ENCODE measurements at places on chromosomes 5 and 9.

DNA sequence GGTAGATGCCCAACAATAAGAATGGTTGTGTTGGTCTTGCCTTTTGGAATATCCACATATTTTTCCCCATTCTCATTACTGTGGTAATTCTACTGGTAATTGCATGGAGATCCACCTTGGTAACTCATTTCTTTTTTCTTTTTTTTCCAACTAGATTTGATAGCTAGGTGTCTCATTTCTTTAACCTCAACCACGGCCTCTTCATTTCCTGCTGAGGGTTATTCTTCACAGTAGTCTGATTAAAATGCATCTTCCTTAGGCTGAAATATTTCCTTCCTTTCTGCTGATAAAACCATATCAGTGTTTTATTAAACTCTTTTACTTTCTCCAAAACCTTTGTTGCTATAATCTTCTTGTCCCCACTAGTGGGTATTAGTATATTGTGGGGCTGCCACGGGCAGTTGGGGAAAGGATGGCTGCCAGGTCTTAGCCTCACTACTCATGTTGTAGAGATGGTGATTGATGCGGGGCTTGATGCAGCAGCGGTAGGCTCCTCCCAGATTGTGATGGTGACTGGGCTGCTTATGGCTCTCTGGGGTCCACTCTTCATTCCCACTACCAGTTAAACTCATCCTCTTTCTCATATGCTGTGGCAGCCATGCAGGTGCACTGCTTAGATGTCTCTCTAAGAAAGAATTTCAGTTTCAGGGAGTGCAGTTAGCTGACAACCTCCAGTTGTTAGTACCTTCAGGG lies 35.9 kb downstream of the KIF2A start:
- peak overlapping the region; percentile 68 for H3K4me3 ChIP-seq
- H3K4me1 ChIP-seq = peaks cover 52% of the 10 kb centered on the region
- H3K27me3 ChIP-seq = no peaks in the 10 kb centered on the region
- H3K36me3 ChIP-seq = peaks cover 37% of the 10 kb centered on the region

DNA sequence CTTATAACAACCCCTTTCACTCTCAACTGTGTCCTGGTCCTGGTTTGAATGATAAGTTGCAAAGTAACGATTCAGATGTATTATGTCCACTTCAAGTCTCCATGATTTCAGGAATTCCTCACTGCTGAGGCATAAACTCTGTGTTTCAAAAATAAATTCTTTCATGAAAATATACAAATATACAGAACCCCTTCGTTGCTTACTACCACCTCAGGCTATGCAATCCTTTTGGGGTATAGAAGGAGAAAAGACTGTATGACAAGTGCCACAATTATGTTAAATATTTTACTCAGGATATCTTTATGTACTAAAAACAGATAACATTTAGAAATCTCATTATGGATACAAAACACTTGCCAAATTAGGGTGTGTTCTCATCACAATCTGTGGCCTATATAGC lies 190.7 kb downstream of the KCTD16 start:
- no peaks in the 10 kb centered on the region for H3K4me1 ChIP-seq
- H3K27me3 ChIP-seq = no peaks in the 10 kb centered on the region
- no peak for DNase-seq
- H3K4me3 ChIP-seq = no peak overlapping the region
- no peaks in the 10 kb centered on the region for H3K36me3 ChIP-seq

- no peaks in the 10 kb centered on the region for H3K27me3 ChIP-seq
- H3K4me3 ChIP-seq = no peak overlapping the region
- no peak overlapping the region for H3K27ac ChIP-seq
- H3K36me3 ChIP-seq = peaks cover 9% of the 10 kb centered on the region
These were observed 327.6 kb downstream of the KDM4C start for GRCh38 chr9:7085357-7085756.

DNA sequence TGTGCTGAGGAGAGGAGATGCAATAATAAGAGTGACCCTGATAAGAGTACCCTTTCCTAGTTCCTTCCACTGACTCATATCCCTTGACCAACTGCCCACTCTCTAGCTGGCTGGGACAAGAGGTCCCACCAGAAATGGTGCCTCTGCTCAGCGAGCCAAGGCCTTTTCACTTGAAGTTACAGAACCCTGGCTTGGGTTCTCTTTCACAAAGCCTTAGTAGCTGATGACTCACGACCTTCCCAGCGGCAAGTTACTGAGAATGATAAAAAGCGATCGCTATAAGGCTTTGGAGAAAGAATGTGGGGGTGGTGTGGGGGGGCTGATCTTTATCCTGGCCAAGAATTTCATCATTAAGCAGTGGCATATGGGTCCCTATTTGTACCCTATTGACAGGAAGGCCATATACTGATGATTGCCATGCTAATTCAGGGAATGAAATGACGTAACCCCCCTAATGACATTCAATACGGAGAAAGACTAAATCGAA lies 90.3 kb downstream of the FBXO38 start:
- H3K4me1 ChIP-seq = no peaks in the 10 kb centered on the region
- no peak overlapping the region for H3K4me3 ChIP-seq
- H3K27me3 ChIP-seq = peaks cover 4% of the 10 kb centered on the region
- no peak for DNase-seq
- H3K27ac ChIP-seq = no peak overlapping the region

DNA sequence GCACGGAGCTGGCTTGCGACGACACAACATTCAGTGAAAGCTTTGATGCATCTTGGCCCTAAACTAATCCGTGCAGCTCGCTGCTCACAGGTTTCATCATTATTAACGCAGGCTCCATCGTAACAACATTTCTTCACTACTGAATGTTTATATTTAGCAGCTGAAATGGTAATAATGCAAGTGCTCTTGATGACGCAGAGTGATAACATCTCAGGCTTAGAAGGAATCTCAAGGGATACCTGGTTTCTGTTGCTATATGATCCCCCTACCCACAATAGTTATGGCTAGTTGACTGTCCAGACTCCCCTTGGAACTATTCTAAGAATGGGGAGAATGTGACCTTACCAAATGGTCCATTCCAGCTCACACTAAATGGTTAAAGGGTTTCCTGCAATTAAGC lies 36.2 kb downstream of the C5 start:
- H3K4me3 ChIP-seq = no peak overlapping the region
- DNase-seq = no peak
- H3K4me1 ChIP-seq = no peaks in the 10 kb centered on the region
- H3K27ac ChIP-seq = no peak overlapping the region
- no peaks in the 10 kb centered on the region for H3K36me3 ChIP-seq

DNA sequence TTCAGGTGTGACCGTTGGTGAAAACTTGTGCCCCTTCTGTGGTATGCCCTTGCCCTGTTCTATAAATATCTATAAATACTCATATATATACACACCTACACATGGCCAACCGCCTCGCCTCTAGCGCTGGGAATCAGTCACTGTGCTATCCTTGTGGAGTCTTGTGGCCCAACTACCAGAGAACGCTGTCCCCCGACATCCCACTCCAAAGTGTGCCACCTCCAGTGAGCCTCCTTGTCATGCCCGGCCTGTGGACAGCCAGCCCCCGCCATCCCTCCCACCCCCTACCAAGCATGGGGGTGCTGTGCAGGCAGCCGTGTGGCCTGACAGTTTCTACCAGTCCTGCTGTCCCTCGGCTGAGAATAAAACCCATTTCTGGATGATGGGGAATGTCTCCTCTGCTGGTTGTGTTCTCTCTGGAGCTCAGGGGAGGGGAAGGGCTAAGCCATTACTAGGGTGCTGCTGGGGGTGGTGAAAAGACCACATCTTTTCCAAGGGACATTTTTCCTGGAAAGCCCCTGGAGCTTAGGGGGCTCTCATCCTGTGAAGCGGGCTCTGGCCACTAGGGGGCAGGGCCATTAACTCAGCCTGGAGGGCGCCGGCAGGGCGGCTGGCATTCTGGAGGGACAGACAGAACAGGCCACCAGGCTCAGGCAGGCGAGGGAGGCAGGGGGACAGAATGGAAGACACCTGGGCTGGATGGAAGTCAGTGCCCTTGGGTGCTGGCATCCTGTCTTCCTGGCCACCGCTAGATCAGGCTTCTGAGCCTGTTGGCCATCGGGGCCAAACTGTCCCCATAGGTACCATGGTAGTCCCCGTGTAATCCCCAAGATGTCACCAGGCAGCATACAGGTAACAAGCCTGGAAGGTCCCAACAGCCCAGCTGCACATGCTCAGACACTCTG lies 20.7 kb downstream of the GOLGA2 start:
- H3K27me3 ChIP-seq = no peaks in the 10 kb centered on the region
- no peak overlapping the region for H3K4me3 ChIP-seq
- peaks cover 9% of the 10 kb centered on the region for H3K36me3 ChIP-seq
- peak; percentile 58 for DNase-seq
- peaks cover 5% of the 10 kb centered on the region for H3K4me1 ChIP-seq

DNA sequence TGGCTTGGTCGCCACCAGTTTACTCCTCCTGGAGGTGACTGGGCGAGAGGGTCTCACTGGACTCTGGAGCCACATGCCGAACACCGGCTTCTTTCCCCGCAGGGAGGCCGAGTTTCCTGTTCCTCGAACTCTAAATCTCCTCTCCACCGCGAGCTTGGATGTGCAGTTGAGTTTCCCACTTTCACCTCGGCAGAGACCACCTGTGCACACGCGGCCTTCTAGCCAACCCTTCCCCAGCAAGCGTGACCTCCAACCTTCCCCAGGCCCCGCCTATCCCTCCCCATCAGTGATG lies 380.1 kb downstream of the IRX2 start:
- no peak for DNase-seq
- no peaks in the 10 kb centered on the region for H3K4me1 ChIP-seq
- H3K27ac ChIP-seq = no peak overlapping the region
- H3K36me3 ChIP-seq = no peaks in the 10 kb centered on the region
- no peak overlapping the region for H3K4me3 ChIP-seq

- no peaks in the 10 kb centered on the region for H3K4me1 ChIP-seq
- no peak overlapping the region for H3K27ac ChIP-seq
- DNase-seq = no peak
- H3K27me3 ChIP-seq = peaks cover 12% of the 10 kb centered on the region
- H3K36me3 ChIP-seq = no peaks in the 10 kb centered on the region
- no peak overlapping the region for H3K4me3 ChIP-seq
These were observed 219.0 kb downstream of the ZNF608 start for GRCh38 chr5:124527220-124527991.

GRCh38 chr9:596703-597102 lies 244.8 kb upstream of the DMRT1 start:
- no peak overlapping the region for H3K4me3 ChIP-seq
- H3K27me3 ChIP-seq = no peaks in the 10 kb centered on the region
- DNase-seq = no peak
- no peaks in the 10 kb centered on the region for H3K36me3 ChIP-seq

GRCh38 chr5:177133853-177134696 lies 502 bp downstream of the NSD1 start:
- H3K36me3 ChIP-seq = peaks cover 30% of the 10 kb centered on the region
- no peaks in the 10 kb centered on the region for H3K27me3 ChIP-seq
- H3K27ac ChIP-seq = peak overlapping the region; percentile 90

- no peak overlapping the region for H3K4me3 ChIP-seq
- DNase-seq = no peak
- H3K36me3 ChIP-seq = no peaks in the 10 kb centered on the region
- H3K4me1 ChIP-seq = no peaks in the 10 kb centered on the region
These were observed 3.8 kb upstream of the CCDC192 start for GRCh38 chr5:127699416-127699815.

DNA sequence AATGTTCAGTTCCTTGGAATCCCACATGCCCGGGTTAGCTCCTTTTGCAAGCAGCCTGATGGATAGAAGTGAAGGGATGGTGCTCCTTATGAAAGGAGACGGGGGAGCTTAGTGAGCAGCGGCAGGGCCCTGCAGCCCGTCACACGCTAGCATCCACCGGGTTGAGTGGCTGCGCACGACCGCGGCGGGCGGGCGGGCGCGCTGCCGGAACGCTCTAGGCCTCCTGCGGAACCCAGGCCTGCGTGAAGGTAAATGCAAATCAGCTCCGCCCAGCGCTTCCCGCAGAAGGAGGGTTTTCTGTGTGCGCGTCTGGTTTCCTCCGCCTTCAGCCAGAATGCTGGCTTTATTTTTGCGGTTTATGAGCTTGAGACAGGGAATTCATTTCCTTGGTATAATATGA lies 19.8 kb downstream of the IL12B start:
- peak overlapping the region; percentile 42 for H3K4me3 ChIP-seq
- peak; percentile 33 for DNase-seq
- H3K27ac ChIP-seq = no peak overlapping the region
- peaks cover 39% of the 10 kb centered on the region for H3K27me3 ChIP-seq
- no peaks in the 10 kb centered on the region for H3K36me3 ChIP-seq

- H3K36me3 ChIP-seq = no peaks in the 10 kb centered on the region
- DNase-seq = no peak
- no peak within 1 kb of the TSS for H3K27ac ChIP-seq
These were observed at the start of gene GABBR2 for GRCh38 chr9:98708933-98709911. Gene GABBR2 (minus strand): TSS chr9:98708935. CDS start chr9:98708737, 198 bp downstream.

GRCh38 chr9:112532427-112532826 lies 45.8 kb downstream of the KIAA1958 start:
- no peaks in the 10 kb centered on the region for H3K27me3 ChIP-seq
- no peak for DNase-seq
- no peak overlapping the region for H3K27ac ChIP-seq
- peaks cover 9% of the 10 kb centered on the region for H3K36me3 ChIP-seq
- no peak overlapping the region for H3K4me3 ChIP-seq

GRCh38 chr5:170286386-170286925 lies 11.1 kb downstream of the LCP2 start:
- peaks cover 97% of the 10 kb centered on the region for H3K36me3 ChIP-seq
- peaks cover 97% of the 10 kb centered on the region for H3K4me1 ChIP-seq
- peak overlapping the region; percentile 99 for H3K27ac ChIP-seq

GRCh38 chr5:110686270-110686669 lies 40.2 kb downstream of the TMEM232 start:
- H3K4me3 ChIP-seq = no peak overlapping the region
- H3K4me1 ChIP-seq = no peaks in the 10 kb centered on the region
- DNase-seq = no peak
- peaks cover 6% of the 10 kb centered on the region for H3K27me3 ChIP-seq
- no peak overlapping the region for H3K27ac ChIP-seq

DNA sequence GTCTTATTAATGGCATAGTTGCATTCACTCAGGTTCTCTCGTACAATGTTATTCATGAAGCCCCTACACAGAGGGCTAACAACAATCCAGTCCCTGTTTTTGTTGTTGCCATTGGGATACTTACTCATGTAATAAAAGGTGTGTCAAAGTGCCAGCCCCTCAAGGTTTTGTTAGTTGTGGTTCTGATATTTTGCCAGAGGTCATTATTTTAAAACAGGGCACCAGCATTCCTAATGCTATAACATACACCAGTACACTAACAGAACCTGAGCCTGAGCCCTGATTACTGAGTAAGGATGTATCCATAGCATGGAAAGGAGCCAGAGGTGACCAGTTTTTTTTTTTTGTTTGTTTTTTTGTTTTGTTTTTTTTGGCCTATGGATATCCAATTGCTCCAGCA lies 50.2 kb downstream of the SMC2 start:
- no peaks in the 10 kb centered on the region for H3K27me3 ChIP-seq
- no peaks in the 10 kb centered on the region for H3K4me1 ChIP-seq
- no peak overlapping the region for H3K4me3 ChIP-seq
- H3K27ac ChIP-seq = no peak overlapping the region
- peaks cover 24% of the 10 kb centered on the region for H3K36me3 ChIP-seq
- DNase-seq = no peak

DNA sequence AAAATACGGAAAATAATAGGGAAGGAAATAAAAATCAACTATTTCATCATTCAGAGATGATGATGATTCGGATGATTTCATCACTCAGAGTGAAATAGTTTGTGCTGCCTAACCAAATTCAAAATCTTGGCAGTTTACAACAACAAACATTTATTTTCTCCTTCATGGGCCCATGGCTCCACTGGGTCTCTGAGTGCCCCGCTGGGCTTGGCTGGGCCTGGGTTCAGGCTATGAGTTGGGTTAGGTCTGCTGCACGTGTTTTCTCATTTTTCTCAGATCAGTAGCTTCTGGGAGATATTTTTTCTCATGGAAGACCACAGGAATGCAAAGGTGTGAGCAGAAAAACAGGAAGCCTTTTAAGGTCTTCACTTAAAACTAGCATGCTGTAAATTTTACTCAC lies 24.0 kb upstream of the F2RL1 start:
- no peak overlapping the region for H3K4me3 ChIP-seq
- H3K4me1 ChIP-seq = peaks cover 7% of the 10 kb centered on the region
- no peaks in the 10 kb centered on the region for H3K36me3 ChIP-seq
- no peak for DNase-seq
